Stomach (tissue), 19 donors: ENCODE measurements at places on chromosomes 3 and 15. TPM values are rescaled to one million over a fixed set of nuclear protein-coding genes. Genes with fewer than 3 reads are reported as not detected.

The MASP1 gene
- 0.15 TPM for polyA plus RNA-seq

DNA sequence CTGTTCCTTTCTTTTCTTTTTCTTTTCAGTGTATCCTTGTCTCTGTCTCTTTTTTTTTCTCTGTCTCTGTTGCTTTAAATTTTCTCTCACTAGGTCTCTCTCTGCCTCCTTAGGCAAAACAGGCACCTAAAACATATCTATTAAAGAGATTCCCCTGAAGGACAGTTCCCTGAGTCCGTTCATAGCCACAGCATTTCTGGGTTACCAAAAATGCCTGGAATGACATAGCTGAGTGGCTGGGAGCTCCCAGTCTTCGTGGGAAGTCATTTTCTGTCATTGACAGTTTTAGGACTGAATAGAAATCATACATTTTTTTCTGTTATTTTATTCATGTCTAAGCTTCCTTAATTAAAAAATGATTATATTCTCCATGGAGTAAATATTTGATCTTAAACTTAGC lies 323.8 kb upstream of the AZI2 start:
- no peak for DNase-seq

- DNase-seq: no peak
Measured at GRCh38 chr15:66740802-66741201, 38.8 kb downstream of the SMAD6 start.

DNA sequence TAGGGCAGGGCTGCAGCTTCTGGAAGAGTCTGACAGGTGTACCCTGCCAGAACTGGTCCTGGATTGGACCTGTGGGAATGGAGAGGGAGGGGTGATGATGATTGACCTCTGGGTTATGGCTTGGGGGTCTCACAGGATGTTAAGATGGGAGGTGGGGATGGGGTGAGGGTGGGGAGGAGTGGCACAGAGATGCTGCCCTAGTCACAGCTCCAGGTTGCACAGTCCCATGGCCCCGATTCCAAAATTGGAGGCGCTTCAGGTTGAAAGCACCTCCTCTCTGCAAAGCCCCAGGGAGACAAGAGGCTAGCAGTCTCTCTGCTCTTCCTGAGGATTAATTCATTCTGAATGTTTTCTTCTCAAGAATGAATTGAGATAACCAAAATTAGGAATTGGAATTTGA lies 101.4 kb downstream of the FAM43A start:
- DNase-seq: no peak

DNA sequence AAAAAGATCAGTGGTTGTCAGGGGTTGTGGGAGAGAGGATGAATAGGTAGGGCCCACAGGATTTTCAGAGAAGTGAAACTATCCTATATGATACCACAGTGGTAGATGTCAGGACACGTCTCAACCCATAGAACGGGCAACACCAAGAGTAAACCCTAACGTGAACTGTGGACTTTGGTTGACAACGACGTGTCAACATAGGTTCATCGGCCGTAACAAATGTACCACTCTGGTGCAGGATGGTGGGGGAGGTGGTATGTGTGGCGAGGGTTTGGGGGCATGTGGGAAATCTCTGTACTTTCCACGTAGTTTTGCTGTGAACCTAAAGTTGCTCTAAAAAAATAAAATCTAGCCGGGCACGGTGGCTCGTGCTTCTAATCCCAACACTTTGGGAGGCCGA lies 13.0 kb upstream of the PIGZ start:
- DNase-seq: no peak

GRCh38 chr3:84891851-84892250 lies 66.9 kb upstream of the CADM2 start:
- DNase-seq: no peak

DNA sequence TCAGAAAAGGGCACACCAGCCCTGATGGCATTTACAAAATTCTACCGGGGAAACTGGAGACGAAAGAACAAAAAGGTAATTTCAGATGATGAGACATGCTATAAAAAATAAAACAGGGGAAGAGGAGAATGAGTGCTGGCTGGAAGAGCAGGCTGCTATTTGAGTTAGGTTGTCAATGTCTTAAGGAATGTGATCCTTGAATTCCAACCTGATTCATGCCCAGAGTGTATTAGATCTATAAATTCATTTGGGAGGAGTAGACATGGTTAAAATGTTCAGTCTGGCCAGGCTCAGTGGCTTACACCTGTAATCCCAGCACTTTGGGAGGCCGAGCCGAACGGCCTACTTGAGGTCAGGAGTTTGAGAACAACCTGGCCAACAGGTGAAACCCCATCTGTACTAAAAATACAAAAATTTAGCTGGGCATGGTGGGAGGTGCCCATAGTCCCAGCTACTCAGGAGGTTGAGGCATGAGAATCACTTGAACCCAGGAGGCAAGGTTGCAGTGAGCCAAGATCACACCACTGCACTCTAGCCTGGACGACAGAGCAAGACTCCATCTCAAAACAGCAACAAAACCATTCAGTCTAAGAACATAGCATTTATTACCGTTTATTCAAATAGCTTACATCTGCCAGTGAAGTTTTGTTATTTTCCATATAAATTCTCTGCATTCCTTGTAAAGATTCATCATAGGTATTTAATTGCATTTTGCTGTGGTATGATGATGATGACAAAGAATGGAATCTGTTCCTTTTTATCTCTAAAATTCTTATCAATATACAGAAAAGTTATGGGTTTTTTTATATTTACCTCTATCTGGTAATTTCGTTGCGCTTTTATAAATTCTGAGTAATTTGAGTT lies 126.7 kb upstream of the NR2E3 start:
- DNase-seq: no peak

- DNase-seq: no peak
Measured at GRCh38 chr3:65894126-65894525, 144.6 kb downstream of the MAGI1 start.

GRCh38 chr15:44317423-44318058 lies 29.0 kb downstream of the GOLM2 start:
- no peak for DNase-seq

DNA sequence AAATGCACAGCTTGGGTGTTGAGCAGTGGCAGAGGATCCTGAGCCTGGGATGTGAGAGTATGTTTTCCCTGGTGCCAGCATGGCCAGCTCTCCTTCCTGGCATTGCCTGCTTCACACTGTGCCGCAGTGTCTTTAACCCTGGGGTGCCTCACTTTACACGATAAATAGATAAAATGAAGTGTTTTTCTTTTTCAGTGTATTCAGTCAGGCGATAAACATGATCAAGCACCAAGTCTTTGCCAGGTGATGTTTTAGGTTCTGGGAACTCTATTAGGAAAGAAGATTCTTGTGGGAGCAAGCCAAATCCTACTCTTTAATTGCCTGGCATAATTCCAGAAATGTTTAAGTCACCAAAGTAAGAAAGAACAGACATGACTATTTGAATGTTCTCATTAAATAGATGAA lies 14.0 kb downstream of the ABHD6 start:
- DNase-seq: no peak

The MUC13 gene
- 1.6 TPM for polyA plus RNA-seq

DNA sequence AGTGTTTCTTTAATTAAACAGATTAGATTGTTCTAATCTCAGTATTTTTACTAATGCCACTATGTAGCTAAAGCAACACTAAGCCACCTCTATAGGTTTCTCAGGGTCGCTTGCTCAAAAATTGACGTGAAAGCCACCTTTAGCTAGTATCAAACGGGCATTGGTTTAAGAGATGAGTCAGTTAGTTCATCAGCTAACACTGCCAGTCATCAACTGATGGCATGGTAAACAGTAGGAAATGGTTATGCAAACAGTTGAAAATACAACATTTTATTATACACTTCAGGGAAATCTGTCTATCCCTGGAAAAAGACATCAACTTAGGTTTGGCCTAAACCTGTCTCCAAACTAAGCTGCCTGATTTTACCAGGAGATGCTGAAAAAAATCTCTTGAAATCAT lies 582.3 kb upstream of the NAALADL2 start:
- DNase-seq: no peak
